ENCODE measurements at places on chromosomes 7 and 10. TPM values are rescaled to one million over a fixed set of nuclear protein-coding genes. Genes with fewer than 3 reads are reported as not detected.

DNA sequence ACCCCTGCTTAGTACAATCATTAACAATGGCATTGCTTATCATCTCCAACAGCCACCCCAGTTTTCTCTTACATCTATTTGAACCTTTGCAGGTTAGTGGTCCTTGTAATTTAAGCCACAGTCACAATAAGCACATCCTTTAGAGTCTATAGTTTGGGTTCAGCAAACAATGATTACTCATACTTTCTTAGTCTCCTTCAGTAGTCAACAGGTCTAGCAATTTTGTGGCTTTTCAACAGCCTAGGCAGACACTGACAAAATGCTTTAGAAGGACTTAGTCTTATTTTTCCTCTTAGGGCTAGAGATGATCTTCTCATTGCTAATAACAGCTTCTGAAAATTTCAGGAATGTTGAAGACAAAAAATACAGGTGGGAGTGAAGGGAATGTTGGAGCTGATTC lies 32.3 kb upstream of the FAM204A start:
- no peak for DNase-seq

The DCLRE1A gene
- total RNA-seq = 9.0 TPM

DNA sequence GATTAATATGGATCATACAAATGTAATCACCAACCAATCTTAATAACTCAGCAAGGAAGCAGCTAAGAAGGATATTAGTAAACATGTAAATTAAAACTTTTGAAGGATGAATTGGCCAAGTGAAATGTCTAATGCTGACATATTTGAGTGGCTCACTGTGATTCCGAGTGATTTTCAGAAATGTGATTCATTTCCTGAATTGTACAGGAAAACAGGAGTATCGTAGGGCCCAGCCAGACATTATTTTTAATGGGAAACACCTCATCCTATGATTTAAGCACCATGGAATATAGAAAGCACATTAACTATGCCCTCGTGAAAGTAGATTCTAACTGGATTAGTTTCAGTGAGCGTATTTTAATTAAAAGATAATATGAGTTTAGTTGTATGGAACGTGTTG lies 82.3 kb downstream of the LHFPL3 start:
- no peak for DNase-seq

- DNase-seq = no peak
Observed at GRCh38 chr10:19656420-19657042, 159.7 kb upstream of the PLXDC2 start.

- no peak for DNase-seq
Observed at GRCh38 chr7:85587785-85588184, 400.9 kb upstream of the SEMA3D start.

The TMEM229A gene
- total RNA-seq = 0.49 TPM

The ASB10 gene
- not detected for total RNA-seq

DNA sequence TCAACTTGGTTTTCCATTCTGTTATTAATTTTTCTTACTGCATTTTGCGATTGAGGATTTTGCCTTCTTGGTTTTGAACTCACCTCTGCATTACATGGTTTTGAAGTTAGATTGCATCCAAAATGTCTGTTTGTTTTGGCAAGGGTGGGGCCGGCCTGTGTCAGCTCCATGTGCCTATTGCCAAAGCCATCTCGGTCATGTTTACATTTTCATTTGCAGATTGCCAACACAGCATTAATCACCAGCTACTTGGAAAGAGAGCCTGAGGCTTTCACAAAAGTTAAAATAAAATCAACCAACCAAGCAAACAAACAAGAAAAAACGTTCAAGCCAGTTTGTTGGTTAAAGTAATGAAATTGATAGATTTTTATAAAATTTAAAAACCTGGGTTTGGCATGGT lies 695.8 kb downstream of the TYW1 start:
- no peak for DNase-seq

The CYP2C19 gene
- not detected for total RNA-seq

GRCh38 chr7:150849204-150849775 lies 3.0 kb upstream of the AOC1 start:
- no peak for DNase-seq

DNA sequence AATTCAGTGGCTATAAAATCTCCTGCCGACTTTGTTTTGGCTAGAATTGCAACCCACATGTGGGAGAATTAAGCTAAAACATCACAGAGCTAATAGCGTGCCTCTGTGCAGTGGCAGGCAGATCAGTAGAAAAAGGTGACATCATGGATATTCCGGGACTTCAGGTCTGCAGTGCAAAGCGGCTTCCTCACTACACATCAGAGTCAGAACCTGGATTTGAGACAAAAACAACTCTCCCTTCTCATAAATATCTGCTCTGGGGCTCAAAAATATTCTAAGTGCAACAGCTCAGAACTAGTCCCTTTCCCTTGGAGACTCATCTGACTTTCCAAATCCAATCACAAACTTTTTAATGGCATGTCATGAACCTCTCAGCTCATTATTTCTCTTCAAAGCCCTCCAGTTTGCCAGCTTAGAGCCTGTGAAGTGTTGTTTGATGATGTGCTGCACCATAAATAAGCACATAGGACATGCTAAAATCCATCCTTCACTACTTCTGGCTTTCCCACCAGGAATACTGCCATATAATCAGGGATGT lies 337.1 kb downstream of the RNLS start:
- no peak for DNase-seq

The GOLGA7B gene
- total RNA-seq = 0.24 TPM

GRCh38 chr7:38448054-38448453 lies 174.6 kb upstream of the TARP start:
- DNase-seq = no peak

The MCU gene
- 33.3 TPM for total RNA-seq

The NPTX2 gene
- total RNA-seq = 2.3 TPM

The PRRT4 gene
- 1.1 TPM for total RNA-seq

Data from thyroid gland (tissue), 4 donors.